GF-D8 (cell line): ENCODE measurements at places on chromosomes 7 and 10.

- DNase-seq: no peak
These were observed 3.5 kb downstream of the CCDC201 start for GRCh38 chr7:45869426-45869825.

- no peak for DNase-seq
These were observed 920.1 kb upstream of the LRRN3 start for GRCh38 chr7:110170841-110171240.

DNA sequence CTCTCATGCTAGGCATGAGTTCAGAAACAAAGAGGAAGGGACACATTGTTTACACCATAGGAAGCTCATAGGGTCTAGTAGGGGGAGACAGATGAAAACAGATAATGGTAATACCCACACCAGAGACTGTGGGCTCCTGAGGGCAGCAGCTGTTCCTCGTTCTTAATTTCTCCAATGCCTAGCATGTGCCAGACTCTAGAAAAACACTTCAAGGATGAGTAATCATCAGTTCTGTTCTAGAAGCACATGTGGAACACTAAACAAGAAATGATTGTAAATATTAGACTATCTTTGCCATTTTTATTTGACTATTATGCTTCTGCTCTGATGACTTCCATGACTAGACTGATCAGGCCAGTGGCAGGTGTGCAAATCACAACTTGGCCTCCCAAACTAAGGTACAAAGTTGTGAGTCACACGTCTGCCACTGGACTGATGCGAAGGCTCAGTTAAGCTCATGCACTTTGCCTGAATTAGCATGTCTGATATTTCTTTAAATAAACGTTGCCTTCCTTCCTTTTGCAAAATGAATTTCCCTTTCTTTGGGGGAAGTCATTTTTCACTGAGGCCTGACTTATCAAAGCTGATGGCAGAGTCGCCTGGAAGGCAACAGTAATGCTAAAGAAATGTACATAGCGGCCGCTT is 89.2 kb upstream of the FGL2 start:
- DNase-seq: no peak

- no peak for DNase-seq
These were observed 102.2 kb upstream of the GATA3 start for GRCh38 chr10:7952266-7952665.

- no peak for DNase-seq
These were observed 117.6 kb downstream of the DNAJC1 start for GRCh38 chr10:21885940-21886339.

- no peak for DNase-seq
These were observed 14.0 kb upstream of the CYP3A7 start for GRCh38 chr7:99748846-99749579.

- peak; percentile 12 for DNase-seq
These were observed 98.9 kb downstream of the KMT2C start for GRCh38 chr7:152336754-152337368.

GRCh38 chr7:143145-143751 is 49.1 kb upstream of the FAM20C start:
- no peak for DNase-seq

- no peak for DNase-seq
These were observed 7.9 kb downstream of the DLX6 start for GRCh38 chr7:97013134-97013844.

- DNase-seq: peak; percentile 83
These were observed 17.6 kb upstream of the EXOC6 start for GRCh38 chr10:92830478-92831389.

GRCh38 chr10:113140143-113141011 is 190.3 kb downstream of the TCF7L2 start:
- DNase-seq: no peak

DNA sequence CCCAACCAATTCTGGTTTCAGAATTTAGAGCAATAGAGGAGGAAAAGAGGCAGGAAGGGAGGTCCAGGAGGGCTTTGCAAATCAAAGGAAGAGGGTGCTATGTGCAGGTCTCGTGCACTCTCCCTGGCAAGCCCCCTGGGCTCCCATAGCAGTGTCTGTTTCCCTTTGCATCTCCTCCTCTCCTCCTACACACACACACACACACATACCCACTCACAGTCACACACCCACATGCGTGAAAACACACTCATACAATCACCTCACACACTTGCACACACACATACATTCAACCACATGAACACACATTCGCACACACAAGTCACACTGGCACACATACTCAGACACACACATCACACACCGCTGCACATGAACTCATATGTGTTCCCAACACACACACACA is 105.3 kb downstream of the OAT start:
- DNase-seq: no peak

DNA sequence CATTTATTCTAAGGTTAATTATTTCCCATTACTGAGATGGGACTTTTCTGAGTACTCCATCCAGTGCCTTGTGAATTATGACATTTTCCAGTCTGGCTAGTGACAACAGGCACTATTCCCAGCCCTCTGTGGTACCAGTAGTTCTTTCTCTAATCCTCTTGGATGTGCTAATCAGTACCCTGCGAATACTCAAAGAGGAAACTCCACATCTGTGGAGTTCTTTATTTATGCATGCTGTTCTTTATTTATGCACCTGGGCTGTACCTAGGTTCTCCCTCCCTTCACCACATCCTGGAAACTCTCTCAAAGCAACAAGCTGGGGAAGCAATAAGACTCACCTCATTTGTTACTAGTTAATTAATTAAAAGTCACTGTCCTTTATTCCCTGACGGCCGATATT is 83.5 kb downstream of the TSPAN12 start:
- no peak for DNase-seq

GRCh38 chr7:10855583-10855982 is 118.1 kb upstream of the PHF14 start:
- no peak for DNase-seq

- no peak for DNase-seq
These were observed 70.4 kb upstream of the HECTD2 start for GRCh38 chr10:91339729-91340128.

DNA sequence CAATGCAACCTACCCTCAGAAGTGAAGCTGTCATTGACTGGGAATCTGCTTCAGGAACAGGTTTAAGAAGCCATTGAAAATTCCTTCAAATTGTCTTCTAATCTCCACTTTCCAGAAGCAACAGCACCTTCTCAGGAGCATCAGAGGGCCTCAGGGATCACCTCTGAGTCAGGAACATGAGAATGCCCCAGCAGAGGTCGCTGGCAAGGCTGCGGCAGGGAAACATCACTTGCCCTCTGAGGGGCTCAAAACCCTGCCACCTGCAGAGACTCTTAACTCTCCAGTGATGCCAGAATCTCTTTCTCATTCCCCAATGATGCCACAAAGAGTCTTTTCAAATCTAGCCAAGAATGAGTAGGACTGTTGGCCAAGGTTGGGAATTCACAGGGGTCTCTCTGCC is 5.9 kb upstream of the MAPK8 start:
- DNase-seq: no peak

GRCh38 chr7:142883571-142884285 is 1.8 kb downstream of the TRPV6 start:
- no peak for DNase-seq

- DNase-seq: no peak
These were observed 41.0 kb upstream of the LAMB4 start for GRCh38 chr7:108171164-108171563.

DNA sequence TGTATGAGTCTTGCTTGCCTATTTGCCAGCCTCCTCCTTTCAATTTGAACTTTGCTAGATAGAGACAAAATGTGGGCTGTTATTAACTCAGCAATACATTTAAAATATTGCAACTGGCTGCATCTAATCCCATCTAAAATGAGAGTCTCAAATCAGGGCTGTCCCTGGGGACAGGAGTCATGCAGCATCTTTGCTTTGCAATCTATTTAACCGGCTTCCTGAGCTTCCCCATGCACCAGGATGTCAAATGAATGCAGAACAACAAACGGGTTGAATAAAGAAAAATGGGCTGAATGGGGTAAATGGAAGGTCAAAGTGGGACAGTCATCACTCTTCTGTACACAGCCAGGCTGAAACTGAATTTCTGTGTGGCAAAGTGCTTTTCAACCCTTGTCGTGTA is 89.2 kb downstream of the AOAH start:
- no peak for DNase-seq

GRCh38 chr10:33406596-33406995 is 72.1 kb upstream of the NRP1 start:
- no peak for DNase-seq

DNA sequence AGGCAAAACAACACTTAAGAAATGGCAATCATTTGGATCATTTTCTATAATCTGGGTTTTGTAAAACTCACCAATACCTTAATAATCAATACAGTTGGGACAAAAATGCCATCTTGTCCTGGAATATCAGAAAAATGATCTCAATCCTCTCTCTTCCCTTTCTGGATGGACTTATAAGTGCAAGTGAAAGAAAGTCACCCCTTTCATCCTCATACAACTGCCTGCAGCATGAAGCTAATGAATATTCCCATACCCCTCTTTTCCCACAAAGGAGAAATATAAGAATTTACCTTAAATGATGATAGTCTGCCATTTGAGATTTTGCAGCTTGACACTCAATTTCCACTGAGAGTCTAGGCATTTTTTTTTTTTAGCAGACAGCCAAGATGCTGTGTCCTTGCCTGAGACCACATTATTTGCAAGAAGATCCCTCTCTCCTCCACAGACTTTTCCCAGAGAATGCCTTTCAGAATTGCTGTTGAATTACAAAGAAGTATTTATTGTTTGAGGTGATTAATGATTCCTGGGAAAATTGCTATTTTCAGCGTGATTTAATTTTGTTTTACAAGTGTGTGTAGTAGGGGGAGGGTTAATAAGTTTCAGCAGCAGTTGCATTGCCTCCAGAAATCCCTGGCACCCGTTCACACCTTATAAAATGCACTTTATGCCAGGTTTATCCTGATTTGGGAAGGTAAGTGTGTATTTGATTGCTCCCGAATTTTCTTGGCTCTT is 3.8 kb downstream of the HOXA4 start:
- DNase-seq: no peak

DNA sequence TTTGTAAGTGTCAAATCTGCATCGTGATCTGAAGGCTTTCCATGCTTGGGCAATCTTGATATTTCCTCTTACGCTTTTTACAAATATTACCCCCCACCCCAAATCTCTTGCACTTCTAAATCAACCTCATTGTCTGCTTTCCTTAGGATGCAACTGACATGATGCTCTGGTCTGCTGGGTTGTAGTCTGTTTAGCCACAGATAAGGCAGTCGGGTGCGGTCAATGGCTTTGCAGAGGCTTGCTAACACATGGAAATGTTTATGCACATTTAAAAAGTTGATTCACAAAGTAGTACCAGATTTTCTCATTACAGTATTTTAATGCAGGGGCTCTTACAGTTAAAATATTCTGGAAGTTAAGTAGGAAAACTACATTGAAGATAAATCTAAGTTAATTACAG is 172.5 kb downstream of the BAMBI start:
- DNase-seq: no peak

DNA sequence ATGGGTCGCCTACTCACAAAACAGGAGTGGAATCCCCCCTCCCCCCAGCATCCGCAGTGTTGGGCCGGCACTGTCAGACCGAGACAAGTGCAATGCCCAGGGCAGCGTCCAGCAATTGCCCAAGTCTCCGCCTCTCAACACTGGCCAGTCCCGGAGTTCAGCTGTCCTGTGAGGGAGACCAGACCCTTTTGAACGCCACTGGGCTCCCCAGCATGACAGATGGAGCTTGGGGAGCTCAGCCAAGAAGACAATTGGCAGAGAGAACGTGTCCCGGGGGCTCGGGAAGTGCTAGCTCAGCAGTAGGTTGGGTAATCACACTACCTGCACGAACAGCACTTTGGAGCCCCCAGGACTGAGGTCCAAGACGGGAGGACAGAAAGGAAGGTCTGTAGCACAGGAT is 4.7 kb downstream of the COPS6 start:
- DNase-seq: no peak

GRCh38 chr7:35420656-35421055 is 166.8 kb upstream of the TBX20 start:
- DNase-seq: no peak

DNA sequence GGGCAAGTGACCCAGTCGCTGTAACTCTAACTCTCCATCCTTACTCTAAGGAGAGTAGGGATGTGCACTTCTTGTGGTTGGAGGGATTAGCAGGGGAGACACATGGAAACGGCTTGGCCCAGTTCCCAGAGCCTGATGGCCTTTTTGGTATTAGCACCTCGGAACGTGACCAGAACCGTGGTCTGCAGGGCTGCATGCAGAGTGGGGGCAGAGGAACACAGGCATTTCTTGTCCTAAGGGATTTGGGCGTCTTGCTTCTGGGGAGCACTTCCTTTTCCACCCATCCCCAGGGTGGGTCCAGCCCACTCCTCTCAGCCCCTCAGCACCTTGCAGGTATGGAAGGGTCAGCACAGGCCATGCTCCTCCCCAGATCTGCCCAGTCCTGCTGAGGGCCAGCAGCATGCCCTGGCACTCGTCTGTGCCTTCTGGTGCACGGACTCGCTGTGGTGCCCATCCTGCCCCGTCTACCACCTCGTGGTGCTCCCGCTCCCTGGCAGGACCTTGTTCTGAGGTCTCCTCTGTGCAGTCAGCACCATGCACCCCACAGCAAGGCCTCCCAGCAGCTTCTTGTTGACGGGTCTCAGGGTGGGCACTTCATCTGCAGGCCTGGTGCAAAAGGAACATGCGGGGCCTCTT is 109.6 kb downstream of the ACTR3B start:
- no peak for DNase-seq

DNA sequence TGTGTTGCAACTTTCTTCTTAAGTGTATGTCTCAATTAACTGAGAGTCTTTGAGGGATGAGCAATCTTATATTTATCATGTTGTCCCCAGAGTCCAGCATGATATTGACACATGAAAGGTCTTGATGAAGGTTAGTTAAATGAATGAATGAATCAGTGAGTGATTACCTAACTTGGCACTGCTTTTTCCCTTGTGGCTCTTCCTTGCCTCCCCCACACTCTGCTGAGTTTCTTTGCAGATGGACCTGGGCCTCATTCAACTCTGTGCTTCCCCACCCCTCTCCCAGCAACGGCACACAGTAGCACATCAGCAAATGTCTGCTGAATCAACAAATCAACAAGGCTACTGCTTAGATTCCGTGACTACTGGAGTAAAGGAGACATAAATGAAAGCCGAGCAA is 235.1 kb upstream of the CXCL12 start:
- DNase-seq: no peak

DNA sequence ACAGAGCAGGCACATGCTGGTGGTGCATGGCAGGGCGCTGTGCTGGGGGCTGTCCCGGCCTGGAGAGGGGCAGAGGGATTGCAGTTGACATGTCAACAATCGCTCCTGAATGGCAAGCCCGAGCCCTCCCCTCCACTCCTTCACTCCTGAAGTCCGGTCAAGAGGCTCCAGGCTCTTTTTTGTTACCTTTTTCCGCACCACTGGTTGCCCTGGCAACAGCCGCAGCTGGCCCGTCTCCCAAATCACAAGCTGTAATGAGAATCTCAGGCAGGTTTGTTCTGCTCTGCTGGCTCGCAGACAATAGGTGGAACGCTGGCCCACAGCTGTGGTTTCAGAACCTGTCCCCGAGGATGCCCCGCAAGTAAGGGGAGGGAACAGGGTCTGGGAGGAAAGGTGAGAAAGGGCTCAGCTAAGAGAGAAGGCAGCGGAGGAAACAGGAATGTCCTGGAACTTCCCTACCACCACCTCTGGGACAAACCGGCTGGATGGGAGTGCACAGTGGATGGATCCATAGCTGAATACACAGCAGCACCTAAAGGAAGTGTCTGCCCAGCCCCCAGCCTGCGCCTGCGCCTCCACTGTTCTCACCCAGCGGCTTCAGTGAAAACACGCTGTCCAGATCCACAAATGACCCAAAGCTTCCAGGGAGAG is 58.9 kb downstream of the CALML3 start:
- DNase-seq: no peak

GRCh38 chr10:65275296-65275695 is 1650.5 kb upstream of the LRRTM3 start:
- no peak for DNase-seq
